Urinary bladder (tissue), 4 donors: ENCODE measurements at places on chromosomes 7 and 10. TPM values are rescaled to one million over a fixed set of nuclear protein-coding genes. Genes with fewer than 3 reads are reported as not detected.

The TNPO3 gene
- polyA plus RNA-seq = 25.7 TPM

DNA sequence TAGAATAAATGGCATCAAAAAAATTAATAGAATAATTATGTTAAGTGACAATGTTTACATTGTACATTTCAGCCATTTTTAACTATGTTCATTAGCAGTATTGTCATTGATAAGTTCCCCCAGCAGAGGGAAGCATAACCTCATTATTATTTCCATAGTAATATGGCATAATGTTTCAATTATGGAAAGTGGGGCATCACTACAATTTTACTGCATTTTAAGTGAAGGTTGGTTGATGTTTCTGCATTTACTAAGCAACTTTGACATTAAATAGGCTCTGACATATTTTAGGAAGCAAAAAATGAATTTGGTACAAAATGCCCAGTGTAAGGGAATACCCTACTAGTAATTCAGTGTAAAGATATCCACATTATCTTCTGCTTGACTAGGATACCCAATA lies 218.3 kb downstream of the SEMA3A start:
- DNase-seq = no peak

- no peak for DNase-seq
Observed at GRCh38 chr10:58322835-58323209, 12.0 kb upstream of the UBE2D1 start.

- no peak for DNase-seq
Observed at GRCh38 chr7:123746931-123747488, 1.8 kb downstream of the WASL start.

GRCh38 chr7:133556048-133556447 lies 303.2 kb downstream of the EXOC4 start:
- DNase-seq = no peak

- DNase-seq = no peak
Observed at GRCh38 chr10:52949899-52950298, 177.3 kb upstream of the MBL2 start.

- DNase-seq = no peak
Observed at GRCh38 chr10:91652364-91652763, 19.5 kb upstream of the PPP1R3C start.
